ENCODE measurements at places on chromosomes 4 and X.

- DNase-seq = no peak
Measured at GRCh38 chr4:138235419-138235952, 6.7 kb downstream of the SLC7A11 start.

DNA sequence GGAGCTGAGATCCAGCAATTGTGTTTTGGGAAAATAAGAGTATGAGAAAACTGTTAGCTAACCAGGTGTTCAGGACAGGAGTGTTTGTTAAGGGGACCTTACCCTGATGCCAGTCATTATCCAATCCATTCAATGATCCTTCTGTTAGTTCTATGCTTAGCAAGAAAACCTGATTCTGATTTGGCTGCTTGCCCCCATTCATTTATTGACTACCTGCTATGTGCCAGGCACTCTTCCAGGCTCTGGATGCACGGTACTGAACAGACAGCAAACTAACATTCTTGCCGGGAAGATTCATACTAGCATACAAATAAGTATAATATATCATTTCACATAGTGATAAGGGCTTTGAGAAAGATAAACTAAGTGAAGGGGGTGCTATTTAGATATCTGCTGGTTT is 1.0 kb upstream of the MECP2 start:
- DNase-seq = no peak

GRCh38 chr4:89277412-89277811 is 30.2 kb downstream of the GPRIN3 start:
- no peak for DNase-seq

- no peak for DNase-seq
Measured at GRCh38 chr4:186727169-186727976, 3.7 kb upstream of the FAT1 start.

DNA sequence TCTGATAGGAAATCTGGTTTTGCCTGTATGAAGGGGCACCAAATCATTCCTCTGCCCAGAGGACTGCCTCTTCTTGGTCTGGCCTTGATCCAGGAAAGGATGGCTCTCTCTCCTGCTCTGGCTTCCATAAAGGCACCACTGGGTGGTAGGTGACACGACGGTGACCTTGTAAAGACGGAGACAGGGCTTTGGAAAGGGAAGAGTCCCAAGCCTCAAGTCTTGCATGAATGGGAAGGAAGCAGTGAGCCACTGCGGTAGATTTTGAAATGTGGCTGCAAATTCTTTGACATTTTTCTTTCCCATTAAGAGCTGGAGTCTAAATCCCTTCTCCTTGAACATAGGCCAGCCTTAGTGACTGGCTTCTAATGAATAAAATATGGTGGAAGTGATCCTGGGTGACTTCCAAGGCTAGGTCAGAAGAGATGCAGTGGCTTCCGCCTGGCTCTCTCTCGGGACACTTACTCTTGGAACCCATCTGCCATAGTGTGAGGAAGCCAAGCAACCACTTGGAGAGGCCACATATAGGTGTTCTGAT is 347.4 kb downstream of the BCOR start:
- no peak for DNase-seq

DNA sequence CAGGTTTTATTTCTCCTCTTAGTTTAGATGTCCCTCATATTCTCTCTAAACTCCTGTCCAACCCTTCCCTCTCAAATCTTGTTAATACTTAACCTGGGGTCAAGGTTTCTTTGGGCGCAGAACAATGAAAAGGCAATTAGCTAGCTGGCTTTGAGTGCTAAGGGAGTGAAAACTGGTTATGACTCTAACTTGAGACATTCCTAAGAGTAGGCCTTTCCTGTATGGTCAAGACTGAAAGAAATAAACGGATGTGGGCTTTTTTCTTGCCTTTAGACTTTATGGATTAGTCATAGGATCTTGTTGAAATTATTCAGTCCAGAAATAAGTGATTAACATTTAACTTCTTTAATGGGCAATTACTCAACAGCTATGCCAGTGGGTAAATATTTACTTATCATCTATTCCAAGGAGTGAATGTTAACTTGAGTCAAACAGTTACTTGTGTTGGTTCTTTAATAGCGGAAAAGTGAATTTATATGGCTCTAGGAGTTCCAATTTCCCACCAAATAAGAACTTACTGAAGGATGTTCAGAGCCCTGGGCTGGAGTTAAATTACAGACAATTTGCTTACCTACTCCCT is 141.7 kb upstream of the SCML1 start:
- no peak for DNase-seq

- no peak for DNase-seq
Measured at GRCh38 chr4:141413366-141413765, 192.7 kb downstream of the ZNF330 start.

- no peak for DNase-seq
Measured at GRCh38 chrX:13468096-13468495, 101.3 kb upstream of the EGFL6 start.

- DNase-seq = no peak
Measured at GRCh38 chrX:2484721-2485648, 15.8 kb downstream of the DHRSX start.

- no peak for DNase-seq
Measured at GRCh38 chrX:57329008-57329407, 42.5 kb downstream of the FAAH2 start.

Data from upper lobe of right lung (tissue), 1 donor.